H4 (cell line): ENCODE measurements at places on chromosomes 4 and X. TPM values are rescaled to one million over a fixed set of nuclear protein-coding genes. Genes with fewer than 3 reads are reported as not detected.
A peak's percentile ranks its signal among the peaks of the same experiment; 100 is the strongest.

The TECRL gene
- not detected in 2 replicates for total RNA-seq

The CENPVL2 gene
- total RNA-seq = not detected in 2 replicates

The MAGEB3 gene
- total RNA-seq = not detected in 2 replicates

The NOX1 gene
- total RNA-seq = not detected in 2 replicates

The NMU gene
- 2.8 and 6.1 TPM in 2 replicates for total RNA-seq

The GYG2 gene
- 7.2 and 9.6 TPM in 2 replicates for total RNA-seq

The OR13H1 gene
- total RNA-seq = not detected in 2 replicates

The BST1 gene
- 0.56 TPM in 1 of 2 replicates, not detected in the other for total RNA-seq

The TAF7L gene
- total RNA-seq = not detected in 2 replicates

The CT55 gene
- total RNA-seq = 0.47 and 0.87 TPM in 2 replicates

The PALLD gene
- total RNA-seq = 82.3 and 92.1 TPM in 2 replicates

GRCh38 chr4:164977243-164978164 lies at the start of gene TRIM61:
TRIM61 (minus strand) TSS chr4:164977657; CDS start chr4:164970002, 7,655 bp downstream.
- no peak for DNase-seq

DNA sequence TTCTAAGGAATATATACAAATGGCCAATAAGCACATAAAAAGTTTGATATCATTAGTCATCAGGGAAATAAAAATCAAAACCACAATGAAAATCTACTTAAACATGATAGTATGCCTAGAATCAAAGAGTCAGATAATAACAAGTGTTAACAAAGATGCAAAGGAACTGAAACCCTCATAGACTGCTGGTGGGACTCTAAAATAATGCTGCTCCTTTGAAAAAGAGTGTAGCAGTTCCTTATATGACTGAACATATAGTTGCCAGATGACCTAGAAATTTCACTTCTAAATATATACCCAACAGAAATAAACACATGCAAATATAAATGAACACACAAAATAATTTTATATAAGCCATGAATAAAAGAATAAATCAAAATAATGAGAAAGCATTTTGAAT lies 205.1 kb upstream of the CTSO start:
- DNase-seq = no peak

DNA sequence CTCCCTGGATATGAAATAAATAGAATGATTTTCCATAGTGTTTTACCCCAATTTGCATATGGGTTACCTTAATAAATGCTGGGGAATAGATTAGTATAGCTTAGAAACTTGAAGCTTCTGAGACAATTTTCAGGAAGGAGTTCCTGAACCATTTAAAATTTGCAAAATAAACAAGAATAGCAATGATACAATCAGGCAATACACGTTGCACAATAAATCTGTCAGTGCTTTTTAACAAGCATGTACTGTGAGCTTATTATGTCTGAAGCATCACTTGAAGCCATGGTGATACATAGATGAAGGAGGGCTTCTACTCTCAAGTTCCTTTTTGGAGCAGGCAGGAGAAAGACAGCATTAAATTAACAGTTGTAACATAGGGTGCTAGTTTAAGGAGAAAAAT lies 84.2 kb upstream of the WDFY3 start:
- DNase-seq = no peak

DNA sequence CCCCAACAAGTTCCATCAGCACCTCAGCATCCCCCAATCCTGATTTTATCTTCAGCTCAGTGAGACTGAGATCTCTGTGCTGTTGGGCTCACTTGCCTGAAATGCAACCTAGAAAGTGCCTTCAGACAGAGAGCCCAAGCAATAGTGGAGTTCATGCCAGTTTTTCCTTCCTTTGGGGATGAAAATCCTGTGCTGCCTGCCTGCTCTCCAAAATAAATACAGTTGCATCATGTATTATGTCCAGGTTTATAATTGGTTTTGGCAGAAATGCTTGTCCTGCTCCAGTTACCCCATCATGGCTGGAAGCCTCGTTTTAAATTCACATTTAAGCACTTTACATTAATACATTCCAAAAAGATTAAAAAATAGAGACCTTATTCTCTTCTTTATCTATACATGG lies 1865.5 kb upstream of the TENM3 start:
- no peak for DNase-seq

- DNase-seq = no peak
These were observed 251.8 kb upstream of the FTHL17 start for GRCh38 chrX:31323658-31324057.

- DNase-seq = no peak
These were observed 302.4 kb downstream of the IL1RAPL1 start for GRCh38 chrX:28889591-28890090.

GRCh38 chr4:84917869-84918600 lies 48.5 kb downstream of the WDFY3 start:
- DNase-seq = no peak

DNA sequence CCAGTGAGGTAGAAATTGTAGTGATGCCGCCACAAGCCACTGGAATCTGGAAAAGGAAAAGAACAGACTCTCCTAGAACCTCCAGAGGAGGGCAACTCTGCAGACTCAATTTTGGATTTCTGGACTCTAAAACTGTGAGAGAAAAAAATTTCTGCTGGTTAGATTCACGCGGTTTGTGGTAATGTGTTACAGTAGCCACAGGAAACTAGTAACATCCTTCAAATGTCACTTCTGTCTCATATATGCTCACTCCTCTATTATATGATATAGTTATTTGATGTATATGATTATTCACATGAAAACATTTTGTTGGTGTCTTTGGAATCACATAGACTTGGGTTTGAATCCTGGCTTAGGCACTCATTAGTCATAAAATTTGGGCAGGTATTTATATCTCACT lies 18.8 kb downstream of the LDOC1 start:
- DNase-seq = no peak

DNA sequence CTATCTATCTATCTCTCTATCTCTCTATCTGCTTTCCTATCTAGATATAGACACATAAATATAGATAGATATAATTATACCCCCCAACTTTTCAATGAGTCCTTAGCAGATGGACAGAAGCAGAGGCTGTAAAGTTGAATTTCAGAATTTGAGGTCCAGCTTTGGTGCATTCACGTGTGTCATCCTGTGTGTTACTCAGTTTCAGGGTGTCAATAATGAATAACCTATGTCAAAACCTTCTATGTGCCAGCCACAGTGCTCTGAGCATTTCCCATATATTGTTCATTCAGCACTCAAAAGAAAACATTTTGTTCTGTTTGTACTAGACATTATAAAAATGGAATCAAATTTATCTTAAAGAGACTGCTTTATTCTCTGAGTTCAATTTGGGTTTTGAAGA lies 310.0 kb downstream of the ARHGAP24 start:
- DNase-seq = no peak

GRCh38 chr4:177726111-177726510 lies 283.9 kb upstream of the AGA start:
- DNase-seq = peak; percentile 35

DNA sequence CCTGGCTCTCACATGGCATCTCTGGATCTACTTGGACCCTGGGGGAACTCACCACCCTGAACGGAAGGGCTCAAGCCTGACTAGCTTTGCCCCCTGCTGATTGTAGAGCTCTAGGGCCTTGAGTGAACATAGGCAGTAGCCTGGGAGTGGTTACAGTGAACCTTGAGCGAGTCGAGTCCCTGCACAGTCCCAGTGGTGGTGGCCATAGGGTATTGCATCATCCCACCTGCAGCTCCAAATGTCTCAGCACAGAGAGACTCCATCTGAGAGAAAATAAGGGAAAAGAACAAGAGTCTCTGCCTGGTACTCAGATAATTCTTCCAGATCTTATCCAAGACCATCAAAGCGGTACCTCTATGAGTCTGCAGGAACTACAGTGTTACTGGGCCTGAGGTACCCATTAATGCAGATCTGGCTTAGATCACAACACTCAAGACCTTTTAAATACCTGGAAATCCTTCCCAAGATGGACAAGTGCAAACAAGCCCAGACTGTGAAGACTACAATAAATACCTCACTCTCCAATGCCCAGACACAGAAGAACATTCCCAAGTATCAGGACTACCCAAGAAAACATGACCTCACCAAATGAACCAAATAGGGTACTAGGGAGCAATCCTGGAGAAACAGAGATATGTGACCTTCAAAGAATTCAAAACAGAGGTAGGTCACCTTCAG lies 167.5 kb upstream of the TET2 start:
- DNase-seq = no peak

DNA sequence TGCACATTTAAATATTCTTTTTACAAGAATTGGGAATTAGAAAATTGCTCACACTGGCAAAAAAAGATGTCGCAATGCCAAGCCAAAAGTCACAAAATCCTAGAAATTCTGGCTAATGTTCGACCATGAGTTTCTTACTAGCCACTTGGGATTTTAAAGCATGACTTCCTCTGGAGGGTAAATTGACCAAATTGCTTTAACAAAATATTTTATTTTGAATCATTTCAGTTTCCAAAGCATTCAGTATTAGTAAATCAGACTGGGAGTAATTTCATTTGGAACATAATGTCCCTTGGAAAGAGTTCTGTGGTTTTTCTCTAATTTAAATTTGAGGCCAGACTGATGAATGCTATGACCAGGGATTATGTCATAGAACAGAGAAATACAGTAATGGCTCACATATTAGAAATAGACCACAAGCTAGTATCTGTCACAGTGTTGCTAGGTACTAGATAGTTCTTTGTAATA lies 7.6 kb upstream of the CXCL5 start:
- peak; percentile 14 for DNase-seq

- DNase-seq = no peak
These were observed 19.4 kb upstream of the BMP2K start for GRCh38 chr4:78756776-78757175.

GRCh38 chrX:97168646-97169045 lies 284.9 kb downstream of the RPA4 start:
- no peak for DNase-seq

GRCh38 chr4:150192986-150193385 lies 114.7 kb downstream of the DCLK2 start:
- DNase-seq = no peak

GRCh38 chr4:76726176-76726575 lies 171.8 kb downstream of the SOWAHB start:
- no peak for DNase-seq
